ENCODE measurements at places on chromosomes 7 and 10. TPM values are rescaled to one million over a fixed set of nuclear protein-coding genes. Genes with fewer than 3 reads are reported as not detected.

GRCh38 chr7:31702354-31702753 is 15.3 kb downstream of the PPP1R17 start:
- no peaks in the 10 kb centered on the region for H3K27me3 ChIP-seq
- H3K4me1 ChIP-seq: no peaks in the 10 kb centered on the region
- no peak for DNase-seq

DNA sequence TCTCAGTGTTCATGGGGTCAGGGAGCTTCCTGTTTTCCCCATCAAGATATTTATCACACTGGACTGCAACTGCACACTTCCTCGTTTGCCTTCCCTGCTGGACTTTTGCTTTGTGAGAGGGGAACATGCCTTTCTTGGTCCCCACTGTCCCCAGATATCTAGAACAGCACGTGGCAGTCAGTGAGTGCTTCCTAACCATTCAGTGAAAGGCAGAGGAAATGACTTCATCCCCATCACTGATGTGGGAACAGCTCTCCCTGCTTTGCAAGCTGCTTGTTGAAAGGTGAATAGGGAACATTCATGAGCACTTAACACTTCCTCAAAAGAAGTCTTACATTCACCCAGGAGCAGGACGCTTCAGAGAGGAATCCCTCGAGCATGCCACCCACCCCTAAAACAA is 135.4 kb downstream of the MYOF start:
- no peaks in the 10 kb centered on the region for H3K27me3 ChIP-seq
- no peak overlapping the region for H3K27ac ChIP-seq
- no peaks in the 10 kb centered on the region for H3K4me1 ChIP-seq
- no peak overlapping the region for H3K4me3 ChIP-seq

DNA sequence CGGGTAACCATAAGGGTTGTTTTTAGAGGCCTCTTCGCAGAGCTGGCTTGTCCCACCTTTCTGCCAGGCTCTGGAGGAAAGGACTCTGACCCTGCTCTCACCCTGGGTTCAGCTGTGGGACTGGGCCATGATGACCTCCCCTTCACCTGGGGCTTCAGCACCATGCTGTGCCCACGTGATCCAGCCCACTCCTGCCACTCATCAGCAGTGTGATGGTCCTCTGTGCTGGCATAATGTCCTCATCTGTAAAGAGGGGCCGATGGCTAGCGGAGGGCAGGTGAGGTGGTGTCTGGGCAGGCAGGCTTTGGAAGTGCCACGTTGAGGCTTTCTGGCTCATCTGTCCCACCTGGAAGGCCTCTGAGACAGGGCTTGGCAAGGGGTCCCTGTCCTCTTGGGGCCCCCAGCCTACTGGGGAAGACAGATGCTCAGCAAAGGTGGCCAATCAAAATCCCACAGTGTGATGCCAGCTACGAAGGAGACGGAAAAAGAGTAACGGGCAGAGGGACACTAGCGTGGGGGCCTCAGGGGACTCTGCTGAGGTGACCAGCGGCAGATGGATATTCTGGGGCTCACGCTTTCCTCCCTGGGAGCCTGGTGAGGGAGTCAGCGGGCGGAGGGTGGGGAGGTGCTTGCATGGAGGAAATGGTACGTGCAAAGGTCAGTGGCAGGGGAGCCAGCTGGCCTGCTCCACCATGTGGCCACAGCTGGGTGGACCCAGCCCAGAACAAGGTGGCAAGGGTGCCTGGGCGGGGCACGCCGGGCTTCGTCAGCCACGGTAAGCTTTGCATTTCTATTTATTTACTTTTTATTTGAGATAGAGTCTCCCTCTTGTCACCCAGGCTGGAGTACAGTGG is 5.4 kb downstream of the LRWD1 start:
- H3K4me1 ChIP-seq: peaks cover 22% of the 10 kb centered on the region
- H3K27me3 ChIP-seq: no peaks in the 10 kb centered on the region
- no peak overlapping the region for H3K27ac ChIP-seq
- peaks cover 48% of the 10 kb centered on the region for H3K36me3 ChIP-seq
- no peak overlapping the region for H3K4me3 ChIP-seq

Gene LRRC17
- 0.46 TPM for total RNA-seq

GRCh38 chr7:87144173-87144657 is 8.0 kb upstream of the DMTF1 start:
- DNase-seq: no peak
- no peak overlapping the region for H3K4me3 ChIP-seq
- H3K27ac ChIP-seq: no peak overlapping the region
- no peaks in the 10 kb centered on the region for H3K4me1 ChIP-seq
- no peaks in the 10 kb centered on the region for H3K27me3 ChIP-seq
- H3K36me3 ChIP-seq: no peaks in the 10 kb centered on the region

Gene CALHM1
- total RNA-seq: not detected

DNA sequence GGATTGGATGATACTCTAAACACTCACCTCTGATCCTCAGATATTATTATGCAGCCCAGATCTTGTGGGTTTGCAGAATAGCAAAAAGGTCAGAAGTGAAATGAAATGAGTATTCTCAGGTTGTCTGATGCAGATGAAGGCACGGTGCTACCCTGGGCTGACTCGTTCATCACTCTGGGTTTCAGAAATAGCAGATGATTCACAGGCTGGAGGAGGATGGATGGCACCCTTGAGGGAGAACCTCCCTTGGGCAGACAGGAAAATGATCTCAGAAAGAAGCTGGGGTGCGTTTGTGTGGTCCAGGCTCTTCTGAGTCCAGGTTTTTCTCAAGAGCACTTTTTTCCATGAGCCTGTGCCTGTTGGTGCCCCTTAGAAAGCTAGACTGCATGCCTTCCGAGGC is 515.8 kb upstream of the MKI67 start:
- H3K4me1 ChIP-seq: no peaks in the 10 kb centered on the region
- H3K27ac ChIP-seq: no peak overlapping the region
- no peak overlapping the region for H3K4me3 ChIP-seq
- no peak for DNase-seq
- no peaks in the 10 kb centered on the region for H3K27me3 ChIP-seq
- H3K36me3 ChIP-seq: no peaks in the 10 kb centered on the region

DNA sequence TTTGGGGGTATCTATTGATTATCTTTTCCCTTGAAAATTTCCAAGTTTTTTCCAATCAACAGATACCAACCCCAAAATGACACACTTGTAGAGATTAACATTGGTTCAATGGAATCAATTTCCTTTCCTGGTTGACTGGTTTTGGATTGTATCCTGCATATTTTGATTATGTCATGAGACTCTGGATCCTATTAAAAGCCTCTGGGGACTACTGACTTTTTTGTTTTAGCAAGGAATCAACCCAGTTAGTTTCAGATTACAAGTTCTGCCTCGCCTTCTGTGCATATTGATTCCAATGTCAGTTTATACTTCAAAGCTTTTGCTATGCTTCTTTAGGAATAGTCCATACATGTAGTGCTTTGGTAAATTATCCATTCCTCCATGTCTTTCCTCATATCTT is 29.2 kb downstream of the COPG2 start:
- H3K4me1 ChIP-seq: no peaks in the 10 kb centered on the region

- H3K36me3 ChIP-seq: no peaks in the 10 kb centered on the region
- H3K27ac ChIP-seq: no peak overlapping the region
- no peaks in the 10 kb centered on the region for H3K27me3 ChIP-seq
- peaks cover 22% of the 10 kb centered on the region for H3K4me1 ChIP-seq
Observed at GRCh38 chr7:66626331-66626934, 2.2 kb upstream of the KCTD7 start.

Gene TEX36
- total RNA-seq: not detected

DNA sequence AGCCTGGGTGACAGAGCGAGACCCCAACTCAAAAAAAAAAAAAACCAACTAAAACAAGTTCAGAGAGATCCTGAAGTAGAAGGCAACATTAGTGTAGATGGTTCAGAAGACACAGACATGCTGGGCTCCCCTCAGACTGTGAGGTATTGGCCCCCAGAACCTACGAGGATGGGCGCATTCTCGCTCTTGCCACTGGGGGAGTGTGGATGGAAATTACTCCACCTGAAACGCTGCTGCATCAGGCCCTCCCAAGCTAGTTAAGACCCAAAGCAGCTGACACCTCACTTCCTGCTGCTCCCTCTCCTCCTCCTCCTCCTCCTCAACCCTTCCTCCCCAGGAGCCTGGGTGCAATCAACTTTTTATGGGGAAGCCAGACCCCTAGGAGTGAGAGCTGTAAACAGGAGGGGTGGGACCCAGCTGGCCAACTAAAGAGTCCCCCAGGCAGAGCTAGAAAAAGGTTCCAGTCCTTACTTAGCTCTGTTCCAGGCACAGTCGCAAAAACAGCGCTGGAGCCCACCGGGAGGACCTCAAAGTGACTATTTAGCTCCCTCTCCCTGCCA is 7.4 kb downstream of the SH3PXD2A start:
- H3K36me3 ChIP-seq: no peaks in the 10 kb centered on the region
- H3K4me1 ChIP-seq: peaks cover 75% of the 10 kb centered on the region
- DNase-seq: no peak
- no peaks in the 10 kb centered on the region for H3K27me3 ChIP-seq
- no peak overlapping the region for H3K27ac ChIP-seq

DNA sequence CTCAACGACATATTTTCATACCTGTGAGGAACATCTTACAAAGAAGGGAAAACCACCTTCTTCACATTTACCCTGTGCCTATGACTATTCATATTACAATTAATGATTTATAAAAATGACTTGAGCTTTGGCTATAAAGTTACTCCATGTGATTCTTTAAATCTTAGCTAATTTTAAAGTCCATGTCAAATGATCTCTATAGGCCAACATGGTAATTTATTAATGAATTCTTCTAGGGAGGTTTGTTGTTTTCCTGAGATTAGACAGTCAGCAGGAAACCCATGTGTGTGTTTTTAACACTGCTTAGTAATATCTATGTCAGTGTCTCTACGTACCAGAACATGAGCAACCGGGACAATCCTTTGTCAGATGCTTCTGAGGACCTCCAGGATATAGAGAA is 307.3 kb downstream of the IPMK start:
- H3K36me3 ChIP-seq: no peaks in the 10 kb centered on the region
- no peaks in the 10 kb centered on the region for H3K4me1 ChIP-seq
- H3K27ac ChIP-seq: no peak overlapping the region
- no peak for DNase-seq

DNA sequence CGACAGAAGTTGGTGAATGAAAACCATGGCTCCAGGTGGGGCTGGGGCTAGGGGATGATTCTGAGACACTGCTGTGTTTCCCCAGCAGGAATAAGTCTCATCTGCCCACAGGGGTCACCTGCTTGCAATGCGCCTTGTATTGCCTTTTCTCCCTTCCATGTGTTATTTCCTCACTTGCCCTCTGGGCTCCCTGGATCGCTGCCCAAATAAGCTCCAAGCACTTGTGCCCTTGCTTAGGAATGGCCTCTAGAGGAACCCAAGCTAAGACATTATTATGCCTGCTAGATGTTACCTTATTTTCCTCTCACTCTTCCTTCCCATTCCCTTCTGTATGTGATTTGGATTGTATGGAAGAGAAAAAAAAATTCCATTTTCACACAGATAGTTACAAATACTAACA is 24.8 kb upstream of the PLPP4 start:
- H3K4me1 ChIP-seq: no peaks in the 10 kb centered on the region
- no peaks in the 10 kb centered on the region for H3K27me3 ChIP-seq
- no peaks in the 10 kb centered on the region for H3K36me3 ChIP-seq
- H3K4me3 ChIP-seq: no peak overlapping the region

Gene NPSR1
- not detected for total RNA-seq

DNA sequence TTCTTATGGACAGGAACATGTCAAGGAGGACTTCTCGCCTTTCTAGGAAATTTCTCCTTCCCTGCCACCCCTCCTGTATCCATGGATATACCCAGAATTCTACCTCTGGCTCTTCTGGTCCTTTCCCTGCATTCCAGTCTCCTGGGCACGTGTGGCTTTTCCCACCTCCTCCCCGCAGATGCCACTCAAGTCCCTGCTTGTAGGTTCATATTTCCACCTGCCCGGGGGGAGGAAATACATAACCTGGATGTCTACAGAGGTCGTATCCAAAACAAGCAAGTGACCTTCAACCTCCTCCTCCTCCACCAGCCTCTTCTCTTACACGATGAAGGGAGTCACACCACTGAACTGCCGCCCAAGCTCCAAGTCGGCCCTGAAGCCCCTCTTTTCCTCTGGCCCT is 20.7 kb downstream of the FGFR2 start:
- no peak overlapping the region for H3K27ac ChIP-seq
- H3K4me1 ChIP-seq: peaks cover 33% of the 10 kb centered on the region
- DNase-seq: no peak

GRCh38 chr7:48875045-48875916 is 49.1 kb upstream of the CDC14C start:
- no peaks in the 10 kb centered on the region for H3K36me3 ChIP-seq
- H3K27me3 ChIP-seq: no peaks in the 10 kb centered on the region
- H3K27ac ChIP-seq: no peak overlapping the region
- peak; percentile 51 for DNase-seq

Gene IRF5
- 50.7 TPM for total RNA-seq

Gene PVRIG
- total RNA-seq: 1.5 TPM

DNA sequence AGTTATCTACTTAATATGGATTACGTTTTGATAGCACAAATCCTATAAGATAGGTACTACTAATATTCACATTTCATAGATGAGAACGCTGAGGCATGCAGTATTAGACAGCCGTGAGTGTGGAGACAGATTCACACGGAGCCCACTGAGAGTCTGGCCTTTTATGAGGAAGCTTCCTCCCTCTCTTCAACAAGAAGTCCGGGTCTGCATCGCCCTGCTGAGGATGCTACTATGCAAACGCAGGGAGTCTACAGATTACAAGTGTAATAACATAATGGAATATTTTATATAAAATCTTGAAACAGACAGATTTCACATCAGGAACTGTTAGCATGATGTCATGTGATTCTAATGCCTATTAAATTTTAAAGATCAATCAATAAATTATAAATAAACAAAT is 255.9 kb upstream of the GLI3 start:
- H3K36me3 ChIP-seq: no peaks in the 10 kb centered on the region
- H3K4me1 ChIP-seq: peaks cover 9% of the 10 kb centered on the region
- H3K27ac ChIP-seq: no peak overlapping the region
- H3K4me3 ChIP-seq: peak overlapping the region; percentile 52
- no peak for DNase-seq
- no peaks in the 10 kb centered on the region for H3K27me3 ChIP-seq

Gene RASSF4
- total RNA-seq: 68.4 TPM

GRCh38 chr10:29861811-29862505 is 197.4 kb downstream of the JCAD start:
- no peak overlapping the region for H3K4me3 ChIP-seq
- peaks cover 8% of the 10 kb centered on the region for H3K4me1 ChIP-seq
- H3K27ac ChIP-seq: no peak overlapping the region
- no peaks in the 10 kb centered on the region for H3K27me3 ChIP-seq
- DNase-seq: no peak

Gene NPY
- total RNA-seq: not detected

Gene HMX2
- not detected for total RNA-seq

- H3K4me3 ChIP-seq: no peak overlapping the region
- H3K36me3 ChIP-seq: no peaks in the 10 kb centered on the region
- no peaks in the 10 kb centered on the region for H3K27me3 ChIP-seq
- H3K27ac ChIP-seq: peak overlapping the region; percentile 9
Observed at GRCh38 chr7:7201578-7202374, 19.4 kb downstream of the C1GALT1 start.

DNA sequence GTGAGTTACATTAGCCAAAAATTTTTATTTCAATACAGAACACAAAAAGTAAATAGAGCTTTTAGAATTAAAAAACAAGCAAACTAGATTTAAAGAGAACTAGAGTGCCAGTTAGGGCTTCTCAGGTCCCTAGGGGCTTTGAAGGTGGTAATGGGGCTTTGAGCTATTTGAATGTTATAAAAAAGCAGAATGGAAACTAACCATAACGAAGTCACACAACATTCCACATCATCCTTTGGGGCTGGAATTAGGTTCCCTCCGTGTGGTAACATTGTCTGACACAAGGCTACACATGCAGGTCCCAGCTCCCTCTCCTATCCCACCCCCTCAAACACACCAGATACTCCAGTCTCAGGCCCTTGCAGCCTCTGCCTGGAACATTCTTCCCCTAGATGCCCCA is 15.3 kb downstream of the JAZF1 start:
- no peaks in the 10 kb centered on the region for H3K4me1 ChIP-seq
- H3K36me3 ChIP-seq: no peaks in the 10 kb centered on the region
- DNase-seq: no peak
- no peaks in the 10 kb centered on the region for H3K27me3 ChIP-seq
- H3K4me3 ChIP-seq: no peak overlapping the region
